Sciatic nerve (tissue), 2 donors: ENCODE measurements at places on chromosomes 3 and 15.

GRCh38 chr3:70281663-70282062 lies 30.8 kb downstream of the MDFIC2 start:
- DNase-seq = no peak

- DNase-seq = no peak
These were observed 28.3 kb downstream of the SEC61A1 start for GRCh38 chr3:128080323-128081080.

DNA sequence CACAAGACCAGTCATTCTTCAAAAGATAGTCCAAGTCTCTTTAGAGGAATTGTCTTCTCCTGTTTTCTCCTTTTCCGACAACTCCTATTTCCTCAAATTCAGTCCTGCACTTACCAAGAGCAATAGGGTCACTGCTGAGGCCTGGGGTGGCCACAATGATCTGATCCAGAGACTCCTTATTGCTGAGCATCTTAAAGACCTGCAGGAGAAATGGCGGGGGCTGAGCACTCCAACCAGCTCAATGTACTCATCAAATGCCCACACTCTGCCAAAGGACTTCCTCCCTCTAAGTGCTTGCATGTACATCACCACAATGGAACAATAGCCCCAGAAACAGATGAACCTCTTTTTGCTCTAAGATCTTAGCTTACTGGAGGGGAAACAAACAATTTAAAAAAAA lies 9.6 kb downstream of the UBL7 start:
- DNase-seq = no peak

- DNase-seq = no peak
These were observed 17.1 kb downstream of the LMOD3 start for GRCh38 chr3:69105320-69105719.
